Activated CD4-positive, alpha-beta T cell treated with anti-CD3 and anti-CD28 coated beads, Interleukin-2, amount 50 U/mL, for 4 hours (primary cell): ENCODE measurements at places on chromosomes 6 and 20.

DNA sequence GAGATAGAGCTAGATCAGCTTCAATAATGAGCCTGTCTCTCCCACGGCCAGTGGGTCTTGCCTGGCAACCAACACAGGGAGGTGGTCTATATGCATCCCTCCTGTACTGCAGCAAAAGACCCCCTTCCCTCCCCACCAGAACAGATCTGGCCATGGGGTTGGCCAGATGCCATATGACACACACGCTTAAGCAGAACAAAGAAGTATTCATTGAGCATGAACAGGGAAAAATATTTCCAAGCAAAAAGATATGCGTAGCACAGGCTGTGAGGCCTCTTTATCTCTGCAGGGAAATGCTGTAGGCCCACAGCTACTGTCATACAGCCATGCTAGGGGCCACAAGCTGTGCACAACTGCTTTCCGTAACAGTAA, 73.4 kb upstream of the NRSN1 start:
- DNase-seq, result no peak

- no peak for DNase-seq
These were observed 171.1 kb downstream of the ADAT2 start for GRCh38 chr6:143279385-143279784.

GRCh38 chr20:58555078-58555765, 40.0 kb upstream of the APCDD1L start:
- DNase-seq, result no peak

GRCh38 chr20:58457083-58457695, 58.0 kb downstream of the APCDD1L start:
- no peak for DNase-seq

DNA sequence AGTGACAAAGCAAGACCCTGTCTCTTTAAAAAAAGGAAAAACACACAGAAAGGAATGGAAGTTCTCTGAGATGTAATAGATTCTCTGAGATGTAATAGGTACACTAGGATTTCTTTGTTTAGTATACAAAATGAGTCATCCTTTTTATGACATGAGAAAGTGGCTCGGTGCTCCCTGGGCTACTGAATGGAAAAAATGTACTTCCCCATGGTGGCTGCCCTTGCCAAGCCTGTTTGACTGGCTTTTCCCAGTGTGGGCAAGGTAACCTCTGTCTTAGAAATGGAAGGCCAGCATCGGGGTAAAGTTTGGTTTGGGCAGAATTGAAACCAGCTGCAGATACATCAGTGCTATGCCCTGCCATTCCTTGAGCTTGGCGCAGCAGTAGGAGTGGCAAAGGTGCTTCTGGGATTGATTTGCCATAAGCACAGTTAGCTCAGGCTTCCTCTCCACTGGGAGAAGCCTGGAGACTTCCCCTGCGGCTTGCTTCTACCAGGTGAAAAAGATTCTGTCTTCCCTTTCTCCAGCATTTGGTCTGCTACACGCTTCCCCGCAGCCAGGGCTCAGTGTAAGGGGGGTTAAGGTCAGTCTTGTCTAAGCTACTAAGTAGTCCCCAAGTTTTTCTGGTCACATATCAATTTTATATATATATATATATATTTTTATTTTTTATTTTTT, 24.5 kb downstream of the ARFGEF2 start:
- DNase-seq, result no peak

GRCh38 chr20:58433759-58434158, 44.7 kb downstream of the VAPB start:
- no peak for DNase-seq

GRCh38 chr20:19937651-19938420, 79.3 kb upstream of the NAA20 start:
- DNase-seq, result no peak

DNA sequence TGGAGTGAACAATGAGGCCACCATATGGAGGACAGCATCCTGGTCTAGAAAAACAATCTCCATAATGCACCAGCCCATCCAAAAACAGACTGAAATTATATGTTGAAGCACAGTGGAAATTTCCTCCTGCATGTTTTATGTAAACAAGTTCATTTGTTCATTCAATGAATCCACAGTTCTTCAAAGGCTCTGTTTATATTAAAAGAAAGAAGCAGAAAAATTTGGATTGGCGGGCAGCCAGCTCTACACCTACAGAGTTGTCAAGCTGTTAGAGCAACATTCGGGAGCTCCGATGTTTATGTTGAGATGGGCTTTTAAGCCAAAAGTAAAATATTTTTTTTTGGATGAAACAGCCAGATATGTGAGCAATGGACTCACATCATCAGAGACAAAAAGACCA, 395.3 kb upstream of the SULF2 start:
- no peak for DNase-seq
